ENCODE measurements at places on chromosomes 2 and 18.

- no peak for DNase-seq
These were observed 33.5 kb downstream of the TPRKB start for GRCh38 chr2:73703675-73704074.

DNA sequence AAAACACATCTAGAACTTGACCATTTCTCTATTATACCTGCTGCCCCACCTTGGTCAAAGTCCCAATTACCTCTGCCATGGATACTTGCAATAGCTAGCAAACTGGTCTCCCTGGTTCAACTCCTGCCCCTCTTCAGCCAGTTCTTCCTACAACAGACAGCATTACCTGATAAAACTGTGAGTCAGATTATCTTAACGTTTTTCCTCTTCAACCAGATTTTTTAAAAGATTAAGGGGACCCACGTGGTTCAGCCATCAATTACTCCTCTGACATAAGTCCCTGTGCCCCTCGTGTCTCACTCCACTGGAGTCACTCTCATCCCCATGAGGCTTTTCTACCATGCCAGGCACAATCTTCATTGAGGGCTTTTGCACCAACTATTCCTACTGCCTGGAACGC is 5.3 kb upstream of the ARHGAP15 start:
- no peak for DNase-seq

DNA sequence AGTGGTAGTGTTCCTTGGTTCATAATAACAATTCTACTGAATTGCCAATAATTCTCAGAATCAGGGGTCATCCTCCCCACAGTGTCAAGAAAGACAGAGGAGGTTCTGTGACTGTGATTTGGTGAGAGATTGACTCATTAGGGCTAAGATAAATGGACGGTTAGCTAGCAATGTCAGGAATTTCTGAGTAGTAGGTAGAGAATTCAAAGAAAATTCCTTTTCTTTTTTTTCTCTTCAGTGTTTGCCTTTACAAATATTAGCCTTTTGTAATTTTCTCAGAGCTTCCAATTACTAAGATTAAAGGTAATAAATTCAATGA is 16.8 kb upstream of the CRIM1 start:
- no peak for DNase-seq

- DNase-seq: no peak
These were observed 96.4 kb upstream of the FOSL2 start for GRCh38 chr2:28296243-28296642.

DNA sequence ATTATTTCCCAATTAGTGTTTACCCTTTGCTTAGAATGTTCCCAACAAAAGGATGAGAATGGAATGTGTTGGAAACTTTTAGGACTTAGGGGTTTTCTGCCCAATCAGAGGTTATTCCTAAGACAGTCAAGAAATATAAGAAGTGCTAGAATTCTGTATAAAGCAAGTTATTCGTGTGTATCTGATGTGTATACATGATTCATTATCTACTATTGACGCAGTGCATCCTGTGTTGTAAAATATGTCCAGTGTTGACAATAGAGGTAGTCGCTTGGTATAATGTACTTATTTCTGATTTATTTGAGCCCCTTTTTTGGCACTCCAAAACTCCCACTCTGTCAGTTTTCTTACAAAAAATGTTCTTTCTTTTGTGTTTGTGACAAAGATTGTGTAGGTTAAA is 881 bp downstream of the PIKFYVE start:
- no peak for DNase-seq

DNA sequence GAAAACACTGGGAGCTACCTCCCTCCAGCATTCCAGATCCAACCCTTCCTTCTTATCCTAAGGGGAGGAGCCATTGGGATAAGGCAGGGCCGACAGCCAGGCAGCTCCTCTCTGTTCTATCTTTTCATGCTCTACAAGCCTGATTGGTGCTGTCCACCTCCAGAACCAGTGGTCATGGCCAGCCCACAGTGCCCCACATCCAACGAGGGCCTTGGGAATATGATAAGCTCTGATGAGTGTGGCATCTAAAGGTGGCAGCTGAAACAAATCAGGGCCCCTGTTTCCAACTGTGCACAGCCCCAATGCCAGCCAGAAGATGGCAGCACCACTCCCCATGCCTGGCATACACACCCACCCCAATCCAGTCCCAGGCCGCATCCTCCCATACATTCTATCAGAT is 329.3 kb downstream of the C1D start:
- DNase-seq: no peak

DNA sequence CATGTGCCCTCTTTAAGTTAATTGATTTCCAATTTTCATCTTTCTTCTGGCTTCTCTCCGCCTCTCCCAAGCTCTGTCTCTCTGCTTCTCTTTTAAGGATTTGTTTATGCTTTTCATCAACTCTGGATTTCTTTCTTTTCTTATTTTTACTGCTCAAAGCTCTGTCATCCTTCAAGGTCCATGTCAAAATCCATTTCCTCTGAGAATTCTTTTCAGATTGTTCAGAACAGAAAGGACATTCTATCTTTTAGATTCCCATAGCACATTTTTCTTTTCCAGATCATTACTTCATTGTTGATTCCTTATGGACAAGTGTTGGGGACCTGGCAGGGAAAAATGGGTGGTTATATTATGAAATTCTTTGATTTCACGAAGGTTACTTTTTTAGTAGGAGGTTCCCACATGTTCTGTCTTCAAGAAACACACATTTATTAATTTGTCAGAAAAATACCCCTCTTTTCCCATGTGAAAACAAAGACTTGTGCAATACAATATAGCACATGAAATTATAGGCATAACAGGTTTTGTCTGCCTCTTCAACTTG is 12.3 kb downstream of the PMAIP1 start:
- DNase-seq: no peak

DNA sequence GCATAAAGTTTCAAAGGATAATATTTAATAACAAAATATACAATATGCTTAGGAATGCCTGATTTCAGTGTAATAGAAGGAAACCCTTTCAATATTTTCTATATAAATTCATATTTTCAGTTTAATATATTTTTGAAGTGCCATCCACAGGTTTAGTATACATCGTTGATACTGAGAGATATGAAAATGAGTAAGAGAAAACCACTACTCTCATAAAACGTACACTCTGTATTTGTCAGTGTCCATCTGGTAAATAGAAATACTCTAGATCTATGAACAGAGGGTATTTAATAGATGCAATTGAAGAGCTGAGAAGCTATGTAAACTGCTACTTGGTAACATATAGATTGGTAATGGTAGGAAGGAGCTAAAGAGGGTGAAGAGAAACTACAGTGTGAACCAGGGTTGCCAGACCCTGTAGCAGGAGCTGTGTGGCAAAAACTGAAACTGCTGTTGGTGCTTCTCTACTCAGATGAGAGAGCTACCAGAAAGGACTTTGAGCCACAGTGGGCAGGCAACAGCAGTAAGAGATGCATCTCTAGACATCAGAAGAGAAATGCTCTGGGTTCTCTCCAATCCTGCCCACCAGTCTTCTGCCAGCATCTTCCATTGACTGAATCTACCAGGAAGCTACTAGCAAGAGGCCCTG is 187.4 kb downstream of the CCDC102B start:
- no peak for DNase-seq

DNA sequence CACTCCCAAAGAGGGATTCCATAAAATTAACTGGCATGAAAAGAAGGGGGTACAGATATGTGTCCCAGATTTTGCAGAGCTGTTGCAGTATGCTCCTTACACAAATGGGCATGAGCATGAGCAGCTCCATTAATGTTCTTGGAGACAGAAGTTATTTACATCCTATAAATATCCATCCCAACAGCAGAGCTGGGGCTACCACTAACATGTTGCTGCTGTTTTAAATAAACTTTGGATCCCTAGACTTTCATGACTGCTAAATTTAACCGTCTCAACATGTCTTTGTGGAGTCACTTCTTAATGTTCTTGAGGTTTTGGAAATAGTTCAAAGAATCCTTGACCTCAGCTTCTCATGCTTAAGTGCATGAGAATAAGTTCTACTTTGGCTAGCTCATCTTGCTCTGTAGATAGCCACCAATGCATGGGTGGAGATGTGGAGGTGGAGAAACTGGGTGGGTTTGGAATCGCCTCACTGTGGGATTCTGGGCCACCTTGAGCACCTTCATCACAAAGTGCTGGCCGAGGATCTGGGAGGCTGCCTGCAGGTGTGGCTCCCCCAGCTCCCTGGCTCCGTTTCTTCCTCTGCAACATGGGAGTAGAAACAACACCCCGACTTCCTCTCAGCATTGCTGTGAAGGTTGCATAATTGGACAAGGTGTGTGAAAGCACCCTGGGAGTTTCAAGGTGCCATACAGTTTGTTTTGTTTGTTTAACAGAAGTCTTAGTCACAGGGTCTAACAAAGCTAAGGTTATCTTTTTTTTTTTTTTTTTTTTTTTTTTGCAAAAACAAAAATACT is 307.2 kb downstream of the MYCN start:
- DNase-seq: no peak

DNA sequence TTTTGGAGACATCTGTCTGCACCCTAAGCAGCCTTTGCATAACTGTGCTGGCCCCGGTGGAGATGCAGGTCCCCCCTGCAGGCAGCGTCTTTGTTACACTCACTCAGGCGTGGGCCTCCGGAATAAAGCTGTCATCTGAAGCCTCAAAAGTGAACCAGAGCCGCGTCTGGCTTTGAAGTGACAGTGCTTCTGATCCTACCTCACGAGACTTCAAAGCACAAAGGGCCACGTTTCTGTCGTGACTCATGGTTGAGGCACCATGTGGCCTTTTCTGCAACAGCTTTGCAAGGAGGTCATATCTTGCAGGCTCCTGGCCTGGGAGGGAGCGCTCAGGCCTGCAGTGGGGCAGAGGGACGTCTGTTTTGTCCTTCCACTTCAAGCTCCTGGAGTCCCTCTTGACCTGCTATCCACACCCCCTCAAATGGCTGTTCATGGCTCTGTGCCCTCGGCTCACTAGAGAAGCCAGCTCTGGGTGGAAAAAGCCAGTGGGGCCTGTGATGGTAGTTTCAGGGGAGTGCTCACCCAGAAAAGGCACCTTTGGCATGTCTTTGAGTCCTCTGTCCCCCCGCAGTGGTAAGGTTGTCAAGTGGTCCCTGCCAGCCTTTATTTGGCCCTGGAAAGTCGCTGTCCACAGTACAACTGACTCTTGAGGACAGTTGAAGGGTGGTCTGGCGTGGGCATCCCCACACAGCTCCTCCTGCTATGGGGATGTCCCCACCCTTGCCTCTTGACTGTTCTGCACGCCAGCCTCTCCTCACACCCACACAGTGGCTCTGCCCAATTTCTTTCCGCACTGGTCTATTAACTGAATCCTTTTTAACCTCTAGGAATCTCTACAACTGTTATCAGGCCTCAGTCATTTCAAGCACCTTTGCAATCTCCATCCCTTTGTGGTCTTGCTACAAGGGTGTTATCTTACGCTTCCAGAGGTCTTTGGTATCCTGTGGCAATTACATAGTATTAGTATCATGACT is 19.3 kb downstream of the GPR55 start:
- peak; percentile 90 for DNase-seq

DNA sequence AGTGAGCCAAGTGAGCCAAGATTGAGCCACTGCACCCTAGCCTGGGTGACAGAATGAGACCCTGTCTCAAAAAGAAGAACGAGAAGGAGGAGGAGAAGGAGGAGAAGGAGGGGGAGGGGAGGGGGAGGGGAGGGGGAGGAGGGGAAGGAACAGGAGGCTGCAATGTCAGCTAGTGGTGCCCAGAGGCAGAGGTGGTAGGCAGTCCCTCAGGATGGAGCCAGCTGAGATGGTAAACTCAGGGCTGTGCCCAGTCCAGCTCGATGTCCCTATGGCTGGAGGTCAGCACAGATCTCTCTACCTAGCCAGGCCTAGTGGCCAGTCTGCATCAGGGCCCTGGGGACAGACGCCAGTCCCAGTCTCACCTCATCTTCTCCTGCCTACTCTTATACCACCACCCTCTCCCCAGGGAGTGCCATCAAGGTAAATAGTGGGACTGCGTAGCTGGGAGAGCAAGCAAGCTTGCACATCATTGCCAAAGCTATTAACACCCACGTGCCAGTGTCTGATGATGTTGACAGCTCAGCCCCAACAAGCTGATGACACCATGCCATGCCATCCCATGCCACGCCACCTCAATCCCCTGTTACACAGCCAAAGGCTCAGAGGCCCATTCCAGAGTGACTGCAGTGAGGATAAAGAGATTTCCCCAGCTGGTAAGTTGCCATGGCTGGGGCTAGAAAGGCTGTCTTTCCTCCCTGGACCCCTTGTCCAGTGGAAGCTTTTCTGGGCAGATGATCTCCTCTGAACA is 7.6 kb upstream of the PLB1 start:
- DNase-seq: no peak

- no peak for DNase-seq
These were observed 143.4 kb upstream of the STK17B start for GRCh38 chr2:196314780-196315179.

DNA sequence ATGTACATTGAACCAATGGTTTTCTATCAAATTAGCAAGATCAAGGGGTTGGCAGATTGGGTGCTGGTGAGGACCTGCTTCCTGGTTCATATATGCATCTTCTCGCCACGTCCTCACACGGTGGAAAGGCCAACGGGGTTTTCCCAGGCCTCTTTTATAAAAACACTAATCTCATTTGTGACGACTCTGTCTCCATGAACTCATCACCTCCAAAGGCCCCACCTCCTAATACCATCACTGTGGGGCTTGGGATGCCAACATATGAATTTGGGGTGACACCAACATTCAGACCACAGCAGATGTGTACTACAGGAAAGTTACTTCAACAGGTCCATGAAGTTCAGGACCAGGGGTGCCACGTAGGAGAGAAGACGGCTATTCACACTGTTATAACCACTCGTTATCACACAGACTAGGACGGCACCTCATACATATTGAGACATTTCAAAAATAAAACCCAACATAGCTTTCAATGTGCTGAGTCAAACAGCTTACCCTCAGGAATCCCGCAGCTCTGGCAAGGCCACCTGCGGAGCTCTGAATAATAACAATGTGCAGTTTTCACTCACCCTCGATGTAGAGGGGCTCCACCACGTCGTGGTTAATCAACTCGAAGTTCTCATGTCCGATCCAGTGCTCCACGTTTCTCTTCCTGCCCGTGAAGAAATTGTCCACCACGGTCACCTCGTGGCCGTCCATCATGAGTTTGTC is 49.3 kb downstream of the UXS1 start:
- no peak for DNase-seq

Measured in stimulated activated CD4-positive, alpha-beta T cell treated with anti-CD3 and anti-CD28 coated beads, Interleukin-15, amount 100 ng/mL, for 48 hours (primary cell).